ENCODE measurements at places on chromosomes 3 and 15. TPM values are rescaled to one million over a fixed set of nuclear protein-coding genes. Genes with fewer than 3 reads are reported as not detected.
A peak's percentile ranks its signal among the peaks of the same experiment; 100 is the strongest.

Gene CRYGS
- total RNA-seq: 1.9 TPM

Gene TGM4
- total RNA-seq: not detected

Gene CEP152
- 5.2 TPM for total RNA-seq

Gene ZNF385D
- not detected for total RNA-seq

Gene GLDN
- total RNA-seq: not detected

Gene HTR3E
- not detected for total RNA-seq

DNA sequence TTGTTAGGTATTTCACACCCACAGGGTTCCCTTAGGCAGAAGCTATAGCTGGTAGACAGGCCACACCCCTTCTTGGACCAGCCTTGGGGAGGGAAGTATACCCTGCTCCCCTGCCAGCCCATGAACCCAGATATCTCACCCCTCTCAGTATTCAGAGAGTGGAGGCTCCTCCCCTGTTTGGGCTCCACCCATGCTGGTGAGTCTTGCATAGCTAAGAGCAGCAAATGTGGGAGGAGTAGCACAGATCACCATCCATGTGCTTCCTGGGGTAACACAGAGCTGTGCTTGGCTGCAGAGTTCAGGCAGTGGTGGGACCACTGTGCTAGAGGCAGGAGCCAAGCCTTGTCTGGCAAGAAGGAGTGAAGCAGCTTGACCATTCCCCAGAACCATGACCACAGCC lies 427.2 kb downstream of the ZIC1 start:
- DNase-seq: no peak

DNA sequence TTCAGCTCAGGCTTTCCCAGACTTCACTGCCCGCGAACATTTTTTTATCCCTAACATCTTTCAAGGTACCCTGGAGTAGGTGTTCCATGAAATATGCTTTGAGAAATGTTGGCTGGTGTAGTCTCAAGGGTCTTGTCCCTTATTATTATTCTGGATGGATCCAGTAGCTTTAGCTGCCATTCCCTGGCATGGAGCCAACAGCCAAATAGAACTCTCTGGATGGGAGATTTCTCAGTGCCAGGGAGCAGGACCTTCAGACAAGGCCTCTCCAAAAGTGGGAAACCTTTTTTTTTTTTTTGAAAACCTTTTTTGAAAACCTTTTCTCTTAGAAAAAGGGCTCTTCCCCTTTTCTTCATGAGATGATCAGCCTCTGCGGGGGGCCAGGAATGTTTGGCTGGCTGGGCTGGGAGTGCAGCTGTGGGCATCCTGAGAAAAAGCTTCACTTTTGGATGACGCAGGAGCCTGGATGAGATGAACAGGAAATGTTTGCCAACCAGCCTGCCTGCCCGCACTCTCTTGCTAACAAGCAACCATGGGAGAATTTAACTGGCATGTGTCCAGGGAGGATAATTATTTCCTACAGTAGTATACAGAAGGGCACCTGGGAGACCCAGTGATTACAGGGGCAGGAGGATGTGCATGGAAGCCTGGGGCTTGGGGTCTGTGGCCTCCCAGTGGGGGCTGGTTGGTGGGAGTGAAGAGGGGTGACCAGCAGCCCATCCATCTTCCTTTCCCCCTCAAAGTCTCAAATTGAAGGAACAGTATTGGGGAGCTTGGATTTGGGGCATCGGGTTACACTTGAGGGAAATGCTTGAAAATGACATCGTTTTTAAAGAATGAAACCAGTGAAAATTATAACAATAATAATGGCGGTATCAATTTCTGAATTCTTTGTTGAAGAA lies 109.1 kb upstream of the LRIG1 start:
- DNase-seq: no peak

GRCh38 chr3:194089357-194090177 lies 46.4 kb upstream of the HES1 start:
- peak; percentile 23 for DNase-seq

DNA sequence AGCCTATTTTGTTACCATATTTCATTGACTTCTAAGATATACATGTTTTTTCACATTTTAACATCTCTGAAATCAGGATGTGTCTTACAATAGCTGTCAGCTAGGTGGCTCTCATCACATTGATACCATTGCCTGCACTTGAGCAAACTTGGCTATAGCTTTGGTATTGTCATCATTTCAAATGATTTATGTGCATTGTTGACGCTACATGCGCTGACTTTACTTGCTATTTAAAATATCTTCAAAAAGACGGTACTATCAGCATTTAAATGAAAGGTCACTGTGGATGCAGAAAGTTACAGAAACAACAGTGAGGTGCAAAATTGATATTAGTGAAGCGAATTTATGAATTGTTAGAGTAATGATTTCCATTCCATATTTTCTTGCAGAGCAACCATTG lies 54.0 kb upstream of the ABHD2 start:
- no peak for DNase-seq

DNA sequence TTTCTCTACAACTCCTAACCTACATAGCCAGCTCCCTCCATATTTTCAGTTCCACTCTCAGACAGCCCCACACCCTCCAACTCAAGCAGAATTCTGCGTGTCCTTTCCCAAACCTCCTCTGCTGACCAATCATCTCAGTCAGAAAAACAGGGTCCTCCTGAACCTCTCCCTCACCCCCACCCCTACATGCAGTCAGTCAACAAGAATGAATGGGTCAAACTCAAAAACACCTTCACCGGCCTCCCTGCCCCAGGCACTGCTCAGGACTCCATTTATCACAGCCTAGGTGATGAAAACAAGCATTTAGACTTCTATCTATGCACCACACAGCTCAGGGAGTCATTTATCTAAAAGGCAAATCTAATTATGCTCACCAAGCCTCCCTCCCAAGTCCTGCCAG lies 32.4 kb downstream of the MYL3 start:
- no peak for DNase-seq

DNA sequence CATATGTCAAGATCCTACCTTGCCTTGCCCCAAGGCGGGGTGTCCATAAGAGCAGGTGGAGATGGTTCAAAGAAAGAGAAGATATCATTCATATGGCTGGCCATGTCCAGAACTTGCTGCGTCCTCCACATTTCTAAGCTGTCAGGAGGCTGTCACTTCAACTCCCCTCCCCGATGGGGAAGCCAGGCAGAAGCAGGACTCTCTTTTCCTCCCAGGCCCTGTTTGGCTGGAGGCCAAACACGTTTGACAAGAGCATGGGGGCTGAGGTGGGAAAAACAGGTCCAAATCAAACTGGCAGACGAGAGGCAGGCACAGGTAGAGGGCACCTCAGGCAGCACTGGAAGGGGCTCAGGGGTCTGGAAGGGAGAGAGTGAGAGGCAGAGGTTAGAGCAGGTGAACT lies 37.7 kb downstream of the MESD start:
- DNase-seq: no peak

GRCh38 chr3:72144773-72145505 lies 360.0 kb upstream of the PROK2 start:
- no peak for DNase-seq

- DNase-seq: no peak
These were observed 14.7 kb downstream of the RAB6B start for GRCh38 chr3:133880886-133881455.
